Activated T-helper 1 cell treated with anti-CD3 and anti-CD28 coated beads, Interleukin-2, amount 50 U/mL, for 16 hours (primary cell): ENCODE measurements at places on chromosomes 1 and 21.
A peak's percentile ranks its signal among the peaks of the same experiment; 100 is the strongest.

DNA sequence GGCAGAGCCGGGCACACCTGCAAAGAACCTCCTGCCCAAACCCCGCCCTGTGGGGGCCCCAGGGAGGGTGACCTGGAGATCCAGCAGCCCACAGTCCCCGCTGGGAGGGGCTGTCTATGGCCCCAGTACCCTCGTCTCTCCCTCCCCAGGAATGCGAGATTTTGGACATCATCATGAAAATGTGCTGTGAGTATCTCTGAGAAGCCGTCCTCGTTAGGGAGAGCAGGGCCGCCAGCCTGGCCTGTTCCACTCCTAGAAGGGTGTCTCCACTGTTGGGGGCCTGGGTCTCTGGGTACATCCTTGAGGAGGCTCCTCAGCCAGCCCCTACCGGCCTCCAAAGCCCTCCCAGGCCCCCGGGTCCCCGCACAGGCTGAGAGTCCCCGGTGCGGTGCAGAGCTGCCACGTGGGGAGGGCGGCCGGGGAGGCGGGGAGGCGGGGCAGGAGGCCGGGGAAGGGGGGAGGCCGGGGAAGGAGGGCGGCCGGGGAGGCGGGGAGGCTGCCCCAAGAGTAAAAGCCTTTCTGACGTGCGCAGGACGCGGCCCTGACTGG, 18.7 kb downstream of the COL6A1 start:
- DNase-seq, result no peak

DNA sequence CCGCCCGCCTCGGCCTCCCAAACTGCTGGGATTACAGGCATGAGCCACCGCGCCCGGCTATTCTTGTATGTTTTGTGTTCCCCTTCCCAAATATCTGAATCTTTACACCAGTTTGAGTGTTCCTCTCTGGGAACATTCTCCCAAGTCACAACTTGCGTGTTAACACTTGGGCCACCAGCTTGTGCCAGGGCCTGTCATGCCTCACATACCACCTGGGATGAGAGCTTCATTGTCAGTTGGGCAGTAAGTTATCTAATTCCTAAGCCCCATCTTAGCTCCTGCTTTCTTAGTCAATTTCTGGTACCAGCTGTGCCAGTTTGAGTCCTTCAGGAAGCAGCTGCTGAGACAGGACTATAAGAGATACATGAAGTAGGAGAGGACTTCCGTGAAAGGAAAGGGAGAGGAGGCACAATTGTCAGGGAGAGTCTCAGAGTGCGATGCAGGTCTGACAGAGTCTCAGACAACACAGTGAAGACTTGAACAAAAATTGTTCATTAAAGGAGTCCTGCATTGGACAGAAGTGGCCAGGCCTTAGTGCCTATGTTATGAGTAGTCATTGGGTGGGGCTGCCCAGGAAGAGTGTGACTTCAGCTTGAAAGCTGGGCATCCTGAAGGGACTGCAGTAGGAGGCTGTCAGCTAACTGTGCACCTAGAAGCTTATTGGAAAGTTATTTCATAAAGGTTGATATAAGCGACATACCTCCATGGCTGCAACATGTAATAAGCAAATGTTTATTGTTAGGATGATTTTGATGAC, 17.3 kb downstream of the ZFYVE9 start:
- no peak for DNase-seq

- DNase-seq, result no peak
These were observed 15.3 kb downstream of the DCAF8 start for GRCh38 chr1:160247053-160247452.

GRCh38 chr1:22711591-22712501, 1.2 kb downstream of the EPHB2 start:
- DNase-seq, result no peak

- DNase-seq, result no peak
These were observed 107.0 kb downstream of the SLC5A9 start for GRCh38 chr1:48329486-48329885.

- DNase-seq, result no peak
These were observed 28.8 kb upstream of the PTGFRN start for GRCh38 chr1:116880917-116881316.

DNA sequence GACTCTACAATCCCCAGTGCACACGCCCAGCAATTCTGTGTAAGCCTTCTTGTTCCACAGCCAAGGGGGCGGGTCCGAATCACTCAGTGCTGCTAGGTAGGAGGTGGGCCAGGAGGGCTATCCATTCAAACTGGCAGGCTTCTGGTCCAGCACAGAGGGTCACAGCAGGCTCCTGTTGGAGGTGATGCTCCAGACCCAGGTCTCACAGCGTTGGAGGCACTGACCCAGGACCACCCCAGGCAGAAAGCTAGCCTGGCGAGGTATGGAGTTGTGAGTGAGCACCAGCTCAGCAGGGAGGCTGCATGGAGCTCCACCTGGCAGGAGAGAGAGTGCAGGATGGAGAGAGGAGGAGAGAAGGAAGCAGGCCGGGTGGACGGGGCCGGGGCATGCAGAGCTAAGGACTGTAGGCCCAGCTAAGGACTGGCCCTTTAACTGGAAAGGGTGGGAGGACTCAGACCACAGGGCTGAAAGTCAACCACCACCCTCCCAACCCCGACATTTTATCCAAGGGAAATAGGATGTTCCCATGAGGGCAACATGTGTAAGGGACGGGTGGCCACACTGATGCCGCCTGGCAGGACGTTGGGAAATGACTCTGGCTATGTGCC, 38.7 kb downstream of the GPR161 start:
- no peak for DNase-seq

DNA sequence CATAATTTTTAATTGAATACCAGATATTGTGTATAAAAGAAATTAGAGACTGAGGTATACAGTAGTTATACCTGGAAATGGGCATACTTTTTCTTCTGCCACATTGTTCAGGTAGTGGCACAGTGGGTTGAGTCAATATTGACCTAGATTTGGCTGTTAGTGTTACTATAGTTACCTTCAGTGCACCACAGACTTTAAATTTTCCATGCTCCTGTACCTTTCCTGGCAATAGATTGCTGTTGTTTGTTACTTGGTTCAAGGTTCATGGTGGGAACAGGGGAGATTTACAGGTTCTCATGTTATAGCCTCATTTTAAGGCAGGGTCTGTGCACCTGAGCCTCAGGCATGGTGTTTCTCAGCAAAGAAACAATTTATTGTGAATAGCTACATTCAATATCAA, 218.7 kb downstream of the LBR start:
- no peak for DNase-seq

GRCh38 chr1:39044762-39045161, 18.6 kb downstream of the NDUFS5 start:
- DNase-seq, result no peak

GRCh38 chr1:39129514-39129913, 75.0 kb upstream of the MACF1 start:
- DNase-seq, result no peak

DNA sequence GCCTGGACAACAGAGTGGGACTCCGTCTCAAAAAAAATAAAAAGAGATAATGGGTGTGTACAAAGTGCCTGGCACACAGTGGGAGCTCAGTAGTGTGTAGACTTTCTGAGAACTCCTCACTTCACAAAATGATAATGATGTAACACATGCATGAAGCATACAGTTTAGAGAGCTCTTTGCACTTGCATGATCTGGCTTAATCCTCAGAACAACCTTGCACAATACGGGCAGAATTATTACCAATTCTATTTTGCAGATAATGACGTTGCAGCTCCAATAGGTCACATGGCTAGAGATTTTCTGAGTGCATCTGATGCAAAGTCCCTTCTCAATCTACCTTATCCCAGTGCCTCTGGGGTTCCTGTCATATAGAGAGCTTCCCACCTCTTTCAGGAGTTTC, 71.4 kb downstream of the CD247 start:
- no peak for DNase-seq

- no peak for DNase-seq
These were observed 18.3 kb downstream of the SUSD4 start for GRCh38 chr1:223345720-223346119.

DNA sequence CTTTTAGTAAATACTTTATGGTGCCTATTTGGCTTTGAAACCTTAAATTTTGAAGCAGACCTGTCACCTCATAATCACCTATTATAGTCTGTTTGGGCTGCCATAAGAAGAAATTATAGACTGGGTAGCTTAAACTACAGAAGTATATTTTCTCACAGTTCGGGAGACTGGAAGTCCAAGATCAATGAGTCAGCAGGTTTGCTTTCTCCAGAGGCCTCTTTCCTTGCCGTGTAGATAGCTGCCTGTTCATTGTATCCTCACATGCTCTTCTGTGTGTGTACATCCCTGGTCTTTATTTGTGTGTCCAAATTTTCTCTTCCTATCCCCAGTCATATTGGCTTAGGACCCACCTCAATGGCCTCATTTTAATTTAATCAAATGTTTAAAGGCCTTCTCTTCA, 518.2 kb downstream of the ADGRL2 start:
- no peak for DNase-seq

DNA sequence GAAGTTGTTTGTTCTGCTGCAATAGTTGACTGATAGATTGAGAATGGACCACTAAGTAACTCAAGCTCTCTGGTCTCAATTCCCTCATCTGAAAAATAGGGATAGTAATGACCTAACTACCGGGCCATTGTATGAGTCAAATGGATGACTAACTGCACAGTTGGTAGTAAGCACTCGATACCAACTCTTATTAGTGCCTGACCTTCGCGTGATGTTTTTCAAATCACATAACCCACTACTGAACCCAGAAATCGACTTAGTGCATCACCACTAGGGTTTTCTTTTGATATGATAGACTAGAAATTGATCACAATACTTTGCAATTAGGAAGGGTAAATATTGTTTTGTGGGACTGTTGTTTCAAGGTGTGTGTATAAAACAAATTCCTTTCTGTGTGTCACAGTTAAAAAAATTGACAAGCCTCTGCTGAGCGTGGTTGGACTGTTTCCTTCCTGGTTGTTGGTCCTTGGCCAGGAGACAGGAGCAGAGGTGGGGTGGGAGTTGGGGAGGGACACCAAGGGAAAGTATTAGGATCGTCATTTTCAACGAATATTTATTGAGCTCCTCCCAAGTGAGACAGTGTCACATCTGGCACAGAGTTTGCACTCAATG, 54.0 kb upstream of the LRP8 start:
- DNase-seq, result no peak

DNA sequence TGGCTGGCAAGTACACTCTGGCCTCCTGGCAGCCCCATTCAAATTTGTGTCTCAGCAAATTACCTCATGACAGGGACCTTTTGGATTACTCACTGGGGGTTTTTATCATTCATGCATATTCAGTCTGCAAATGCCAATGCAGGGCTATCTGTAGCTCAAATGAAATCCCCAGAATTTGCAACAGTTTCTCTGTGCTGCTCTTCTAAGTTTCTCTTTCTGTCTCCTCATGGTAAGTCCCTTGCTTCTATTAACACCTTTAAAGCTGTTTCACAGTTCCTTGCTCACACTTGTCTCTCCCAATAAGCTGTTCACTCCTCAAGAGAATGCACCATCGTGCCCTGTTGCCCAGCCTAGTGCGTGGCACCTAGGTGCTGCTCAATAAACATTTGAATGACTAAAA, 3.3 kb upstream of the FAM78B start:
- DNase-seq, result no peak

GRCh38 chr1:212699625-212700222, at the start of gene BATF3:
Gene BATF3, minus strand, starts transcription at chr1:212699840. Its CDS starts 78 bp downstream, at chr1:212699762.
- DNase-seq, result peak; percentile 38

DNA sequence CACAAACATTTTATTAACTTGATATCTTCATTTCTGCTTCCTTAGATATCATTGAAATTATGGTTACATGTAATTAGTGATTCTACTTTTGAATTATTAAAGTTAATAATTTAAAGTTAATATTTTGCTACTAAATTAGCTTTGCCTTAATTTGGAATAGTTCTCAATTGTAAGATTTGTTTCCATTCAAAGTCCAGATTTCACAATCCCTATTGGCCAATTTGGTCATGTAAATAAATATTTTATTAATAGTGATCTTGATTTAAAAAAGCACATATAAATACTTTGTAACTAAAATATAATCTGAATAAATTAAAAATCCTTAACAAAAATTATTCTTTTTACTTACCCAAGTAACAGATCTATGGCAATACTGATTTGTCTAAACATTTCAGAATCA, 1558.6 kb downstream of the NCAM2 start:
- DNase-seq, result no peak

GRCh38 chr1:93434987-93435386, 12.9 kb upstream of the FNBP1L start:
- no peak for DNase-seq

GRCh38 chr1:41313661-41314131, 47.5 kb upstream of the FOXO6 start:
- DNase-seq, result no peak

DNA sequence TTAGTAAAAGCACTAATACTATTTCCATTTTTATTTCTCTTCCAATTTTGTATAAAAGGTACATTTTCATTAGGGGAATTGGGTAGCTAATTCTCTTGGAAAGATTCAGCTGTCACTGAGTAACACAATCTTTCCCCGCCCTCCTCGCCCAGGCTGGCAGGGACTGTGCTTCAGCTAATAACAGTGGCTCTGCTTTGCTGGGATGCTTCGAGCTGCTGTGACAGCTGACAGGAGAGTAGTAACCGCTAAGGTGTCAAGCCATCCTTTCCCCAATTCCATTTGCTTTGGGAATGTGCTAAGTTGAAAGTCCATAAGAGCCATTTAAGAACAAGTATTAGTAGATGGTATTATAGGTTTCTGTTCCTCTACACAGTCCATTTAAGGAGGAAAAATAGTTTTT, 106.7 kb upstream of the NRIP1 start:
- no peak for DNase-seq

- DNase-seq, result no peak
These were observed 13.1 kb upstream of the CLCA2 start for GRCh38 chr1:86410879-86411278.

- no peak for DNase-seq
These were observed 521 bp upstream of the CDC7 start for GRCh38 chr1:91499904-91500755.

DNA sequence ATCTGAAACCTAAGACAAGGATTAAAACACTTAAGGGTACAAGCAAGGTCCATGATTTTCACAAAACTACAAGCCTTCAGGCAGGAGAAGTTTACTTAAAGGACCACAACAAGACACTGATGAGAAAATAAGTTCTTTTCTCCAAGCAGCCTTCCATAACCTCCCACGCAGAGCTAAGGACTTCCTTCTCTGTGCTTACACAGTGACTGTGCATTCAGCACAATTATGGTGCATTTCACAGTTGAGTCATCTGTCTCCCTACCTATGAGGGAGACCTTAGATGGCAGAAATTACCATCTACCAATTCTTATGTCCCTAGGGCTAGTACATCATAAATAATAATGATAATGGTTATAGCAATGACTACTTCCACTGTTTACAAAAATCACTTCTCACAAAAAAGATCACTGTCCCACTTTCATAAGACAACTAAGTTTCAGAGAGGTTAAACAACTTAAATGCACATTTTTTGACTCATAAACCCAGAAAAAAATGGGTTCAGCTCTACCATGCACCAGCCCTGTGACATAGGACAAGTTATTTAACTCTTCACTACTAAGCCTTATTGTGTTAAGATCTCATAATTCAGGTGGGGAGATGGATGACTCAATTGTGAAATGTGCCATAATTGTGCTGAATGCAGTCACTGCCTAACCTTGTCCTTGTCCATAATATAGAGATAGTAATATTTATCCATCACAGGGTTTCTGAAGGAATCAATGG, 45.3 kb downstream of the TARBP1 start:
- DNase-seq, result no peak
